ENCODE measurements at places on chromosomes 2 and 18. TPM values are rescaled to one million over a fixed set of nuclear protein-coding genes. Genes with fewer than 3 reads are reported as not detected.

DCDC2C gene
- total RNA-seq, result not detected

SDC1 gene
- 4.0 TPM for total RNA-seq

CNNM3 gene
- 13.0 TPM for total RNA-seq

SIX3 gene
- total RNA-seq, result not detected

RGPD4 gene
- 0.09 TPM for total RNA-seq

ALK gene
- not detected for total RNA-seq

UNC80 gene
- not detected for total RNA-seq

SATB2 gene
- total RNA-seq, result 1.6 TPM
